Caudate nucleus (tissue), 63 donors: ENCODE measurements at places on chromosomes 2 and 18.
A peak's percentile ranks its signal among the peaks of the same experiment; 100 is the strongest.

DNA sequence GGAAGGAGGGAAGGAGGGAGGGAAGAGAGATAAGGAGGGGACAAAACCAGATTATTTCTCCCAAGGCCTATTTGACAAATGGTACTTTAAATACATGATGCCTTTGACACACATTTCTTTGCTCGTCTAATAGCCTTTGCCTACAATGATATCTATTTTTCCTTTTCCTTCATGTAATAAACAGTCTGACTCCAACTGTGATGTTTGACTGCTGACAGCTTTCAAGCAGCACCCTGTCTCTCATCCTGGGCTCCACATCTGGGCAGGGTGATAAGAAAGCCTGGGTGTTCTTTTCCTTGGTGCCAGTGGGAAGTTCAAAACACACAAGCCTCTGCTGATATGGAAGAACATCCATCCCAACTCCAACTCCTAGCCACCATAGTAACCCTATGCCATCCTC is 1277.7 kb upstream of the NXPH2 start:
- no peak for DNase-seq

- DNase-seq, result no peak
These were observed 128.3 kb upstream of the MMADHC start for GRCh38 chr2:149715894-149716293.

DNA sequence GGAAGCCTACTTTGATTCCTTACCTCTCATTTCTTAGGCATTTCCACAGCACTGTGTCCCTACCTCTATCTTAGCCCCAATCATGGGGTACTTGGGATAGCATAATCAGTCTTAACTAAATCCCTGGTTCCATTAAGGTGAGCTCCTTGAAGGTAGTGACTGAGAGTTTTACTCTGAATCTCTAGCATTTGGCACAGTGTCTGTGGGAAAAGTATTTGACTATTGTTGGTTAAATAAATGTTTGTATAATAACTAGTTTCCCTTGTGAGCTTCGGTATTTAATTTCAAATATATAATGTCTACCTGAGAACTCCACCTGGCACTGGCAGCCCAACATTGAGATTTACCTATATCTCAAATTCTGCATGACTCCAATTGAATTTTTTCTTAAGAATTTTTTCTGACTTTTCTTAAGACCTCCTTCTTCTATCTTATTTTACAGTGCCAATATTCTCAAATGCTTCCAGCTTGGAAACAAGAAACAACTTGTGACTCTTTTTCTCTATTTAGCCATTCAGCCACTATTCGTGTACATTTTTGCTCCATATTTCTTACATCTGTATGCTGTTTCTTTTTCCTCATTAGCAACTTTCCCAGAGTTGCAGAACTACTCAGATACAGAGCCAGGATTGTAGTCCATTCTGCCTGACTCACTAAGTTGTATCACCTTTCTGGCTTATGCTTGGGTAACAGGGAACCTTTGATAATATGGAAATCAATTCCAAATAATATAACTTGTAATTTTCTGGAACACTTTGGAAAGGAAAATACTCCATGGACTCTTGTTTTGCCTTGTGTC is 214.0 kb upstream of the NT5C1B start:
- DNase-seq, result no peak

DNA sequence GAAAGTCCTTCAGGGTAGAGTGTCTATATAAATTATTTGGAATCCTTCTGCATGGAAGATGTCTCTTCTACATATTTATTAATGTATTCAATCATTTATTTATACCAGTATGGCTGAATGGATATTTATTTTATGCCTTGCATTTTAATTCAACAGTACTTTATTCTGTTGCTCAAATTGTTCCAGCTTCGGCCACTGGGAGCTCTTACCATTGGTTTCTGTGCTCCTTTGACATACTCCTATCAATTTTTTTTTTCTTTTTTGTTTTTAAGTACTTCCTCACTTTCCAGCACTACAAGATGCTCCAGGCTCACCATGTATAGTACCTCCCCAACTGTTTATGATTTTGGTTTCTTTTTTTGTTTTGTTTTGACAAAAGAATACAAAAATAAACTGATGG is 39.4 kb upstream of the WIPF1 start:
- no peak for DNase-seq

GRCh38 chr2:189621781-189622180 is 39.5 kb upstream of the ASNSD1 start:
- DNase-seq, result no peak

GRCh38 chr2:47064106-47064505 is 91.0 kb downstream of the STPG4 start:
- no peak for DNase-seq

GRCh38 chr18:12750715-12751502 is 48.1 kb downstream of the PSMG2 start:
- no peak for DNase-seq

- no peak for DNase-seq
These were observed 1.5 kb upstream of the SLC30A3 start for GRCh38 chr2:27264253-27264752.

DNA sequence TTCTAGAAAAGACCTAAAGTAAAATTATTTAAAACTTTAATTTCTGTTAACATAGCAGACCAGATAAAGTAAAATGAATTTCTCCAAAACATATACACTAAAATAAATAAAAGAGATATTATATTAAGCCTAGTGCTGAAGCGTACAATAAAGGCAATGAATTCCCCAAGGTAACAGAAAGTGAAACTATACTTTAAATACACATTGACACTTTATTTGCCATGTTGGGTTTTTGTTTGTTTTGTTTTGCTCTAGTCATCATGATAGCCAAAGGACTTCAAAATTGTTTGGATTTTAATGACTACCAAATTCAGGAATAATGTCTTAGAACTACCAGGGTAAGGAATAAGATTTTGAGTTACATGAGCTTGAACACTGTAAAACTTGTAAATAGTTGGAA is 413.3 kb downstream of the LRRTM4 start:
- DNase-seq, result no peak

- no peak for DNase-seq
These were observed 19.0 kb upstream of the FEZ2 start for GRCh38 chr2:36616947-36617346.

GRCh38 chr2:187264612-187265011 is 183.4 kb downstream of the CALCRL start:
- DNase-seq, result no peak

DNA sequence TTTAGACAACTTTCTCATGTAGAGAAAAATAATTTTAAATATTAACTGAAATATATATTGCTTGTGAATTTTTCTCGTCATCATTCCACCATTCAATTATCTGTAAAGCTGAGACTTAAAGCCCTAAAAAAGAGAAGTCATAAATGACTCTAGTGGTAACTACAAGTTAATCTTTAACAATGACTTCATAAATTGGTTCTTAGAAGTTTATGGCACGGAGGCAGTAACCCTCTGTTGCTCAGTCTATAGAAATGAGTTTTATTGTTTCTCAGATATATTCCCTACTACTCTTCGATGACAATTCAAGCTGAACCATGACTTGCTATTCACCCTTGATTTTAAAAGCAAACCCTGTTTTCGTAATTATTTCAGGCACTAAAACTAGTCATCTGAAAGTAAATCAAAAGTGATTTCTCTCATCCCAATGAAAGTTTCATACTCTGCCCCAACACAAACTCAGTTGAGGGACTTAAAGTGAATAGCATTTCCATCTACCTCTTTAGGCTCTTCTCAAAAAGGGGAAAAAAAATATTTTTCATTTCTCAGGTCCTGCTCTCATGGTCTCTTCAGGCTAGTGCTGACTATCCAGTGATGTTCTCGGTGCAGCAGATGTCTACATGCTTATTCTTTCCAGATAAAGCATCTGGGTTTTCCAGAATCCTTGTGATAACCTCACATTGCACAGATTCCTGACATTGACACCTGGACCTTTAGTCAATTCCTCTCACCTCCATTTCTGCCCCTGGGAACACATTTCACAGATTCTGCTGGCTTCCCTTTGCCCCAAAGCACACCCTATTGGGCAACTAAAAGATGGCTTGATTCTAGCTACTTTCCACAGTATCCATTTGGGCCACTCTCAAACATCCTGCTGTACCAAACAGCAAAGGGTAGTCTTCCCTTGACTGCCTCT is 207.8 kb upstream of the LRATD1 start:
- no peak for DNase-seq

GRCh38 chr2:16285813-16286510 is 345.6 kb downstream of the MYCN start:
- no peak for DNase-seq

DNA sequence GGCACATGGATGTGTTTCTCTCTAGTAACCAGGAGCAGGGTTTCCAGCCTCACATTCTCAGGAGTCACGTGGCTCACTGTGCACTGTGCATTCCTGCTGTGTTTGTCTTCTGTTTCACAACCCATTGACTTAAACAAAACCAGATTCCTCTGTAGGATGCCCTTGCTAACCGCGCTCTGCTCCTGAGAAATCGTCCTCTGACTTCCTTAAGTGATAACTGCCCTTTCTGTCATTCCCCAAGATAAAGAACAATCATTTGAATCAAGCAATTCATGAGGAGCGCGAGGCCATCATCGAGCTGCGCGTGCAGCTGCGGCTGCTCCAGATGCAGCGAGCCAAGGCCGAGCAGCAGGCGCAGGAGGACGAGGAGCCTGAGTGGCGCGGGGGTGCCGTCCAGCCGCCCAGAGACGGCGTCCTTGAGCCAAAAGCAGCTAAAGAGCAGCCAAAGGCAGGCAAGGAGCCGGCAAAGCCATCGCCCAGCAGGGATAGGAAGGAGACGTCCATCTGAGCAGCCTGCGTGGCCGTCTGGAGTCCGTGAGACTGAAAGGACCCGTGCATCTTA is 60.2 kb downstream of the RALBP1 start:
- DNase-seq, result peak; percentile 62

DNA sequence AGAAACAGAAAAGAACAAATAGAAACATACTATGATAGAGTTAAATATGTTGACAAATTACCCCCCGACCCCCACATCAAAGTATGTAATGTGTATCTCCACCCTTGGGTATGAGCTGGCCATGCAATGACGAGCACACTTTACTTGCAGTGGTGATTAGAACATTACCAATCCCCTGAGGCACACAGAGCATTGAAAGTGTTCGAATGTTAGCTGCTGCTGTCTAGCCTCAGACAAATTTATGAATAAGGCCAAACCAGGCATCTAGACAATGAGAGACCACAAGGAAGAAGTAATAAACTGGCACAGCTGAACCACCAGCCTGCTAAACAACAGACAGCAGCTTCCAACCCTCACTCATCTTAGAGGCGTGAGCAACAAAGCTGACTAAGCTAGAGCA is 380.5 kb downstream of the DSEL start:
- no peak for DNase-seq

- no peak for DNase-seq
These were observed 62.7 kb upstream of the LYPD1 start for GRCh38 chr2:132732694-132733093.

DNA sequence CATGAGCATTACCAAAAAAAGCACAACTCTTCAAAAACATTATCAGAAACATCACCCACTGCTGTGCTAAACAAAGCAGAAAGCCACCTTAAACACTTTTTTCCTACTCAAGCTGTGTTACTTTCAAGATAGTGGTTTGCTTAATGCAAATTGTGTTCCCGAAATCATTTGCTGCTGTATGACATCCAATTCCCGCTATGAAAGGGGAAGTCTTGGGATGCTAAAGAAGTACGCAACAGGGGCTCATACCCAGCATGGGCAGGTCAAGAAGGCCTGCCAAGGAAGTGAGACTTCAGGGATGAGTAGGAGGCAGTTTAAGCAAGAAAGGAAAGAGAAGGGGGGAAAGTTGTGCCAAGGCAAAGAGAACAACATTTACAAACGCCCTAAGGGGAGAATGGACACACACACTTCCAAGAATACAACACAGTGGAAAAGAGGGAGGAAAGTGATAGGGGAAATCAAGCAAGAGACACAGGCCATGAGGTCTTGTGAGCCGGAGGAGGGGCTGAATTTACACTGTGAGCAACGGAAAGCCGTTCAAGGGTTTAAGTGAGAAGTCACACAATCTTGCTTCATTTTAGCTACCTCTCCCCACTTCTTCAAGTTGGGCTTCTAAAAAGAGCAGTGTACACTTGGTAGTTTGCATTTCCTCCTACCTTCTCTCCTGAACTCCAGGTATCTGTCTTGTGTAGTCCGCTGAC is 4.0 kb downstream of the PTPN2 start:
- no peak for DNase-seq

DNA sequence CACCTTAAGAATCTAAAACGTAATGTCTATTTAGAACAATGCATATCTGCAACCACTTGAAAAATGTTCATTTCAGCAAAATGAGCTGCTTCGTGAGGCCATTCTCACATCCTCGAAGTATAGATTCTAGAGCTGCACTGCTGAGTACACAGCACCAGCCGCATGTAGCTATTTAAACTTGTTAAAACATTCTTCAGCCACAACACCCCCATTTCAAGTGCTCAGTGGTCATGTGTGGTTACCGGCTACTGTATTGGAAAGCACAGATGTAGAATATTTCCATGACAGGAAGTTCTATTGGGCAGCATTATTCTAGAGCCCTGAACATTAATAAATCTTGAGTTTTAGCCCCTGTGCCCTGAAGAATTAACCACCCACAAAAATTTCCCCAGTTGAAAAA is 35.0 kb downstream of the SUMO1 start:
- DNase-seq, result no peak

DNA sequence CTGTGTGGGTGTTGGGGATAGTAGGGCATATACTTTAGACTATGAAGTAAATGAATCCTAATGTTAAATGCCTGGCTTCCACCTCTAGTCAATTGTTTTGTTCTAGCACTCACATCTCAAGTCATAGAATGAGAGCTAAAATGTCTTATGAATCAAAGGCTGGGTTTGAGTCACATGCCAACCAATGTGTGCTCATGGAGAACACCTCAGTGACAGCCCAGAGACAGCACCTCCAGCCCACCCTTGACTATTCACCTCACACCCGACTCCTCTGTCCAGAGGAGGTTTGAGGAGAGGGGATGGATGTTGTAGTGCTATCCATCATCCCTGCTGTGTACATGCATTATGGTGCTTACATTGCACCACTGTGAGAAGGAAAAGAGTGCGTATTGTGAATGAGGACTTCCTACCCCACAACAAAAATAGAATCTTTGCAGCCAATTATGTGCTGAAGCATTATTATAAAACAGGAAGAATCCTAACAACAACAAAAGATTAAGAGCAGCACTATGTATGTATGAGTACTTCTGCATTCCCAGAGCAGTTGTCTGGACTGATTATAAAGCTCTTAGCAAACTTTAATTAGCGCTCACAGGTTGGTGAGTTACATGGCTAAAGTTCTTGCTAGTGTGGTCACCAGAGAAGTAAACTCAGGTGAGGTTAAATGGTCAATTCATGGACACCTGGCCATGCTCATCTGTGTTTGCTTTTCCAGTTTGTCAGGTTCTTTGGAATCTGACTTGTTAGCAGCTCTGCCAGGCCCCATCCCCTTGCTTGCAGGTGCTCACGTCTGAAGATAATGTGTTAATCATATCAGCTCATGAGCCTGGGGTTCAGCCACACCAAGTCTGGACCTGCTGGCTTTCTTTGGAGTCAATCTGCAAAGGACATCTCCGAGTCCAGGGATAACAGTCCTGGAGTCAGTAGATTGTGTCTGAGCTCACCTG is 55.3 kb upstream of the NABP1 start:
- no peak for DNase-seq

DNA sequence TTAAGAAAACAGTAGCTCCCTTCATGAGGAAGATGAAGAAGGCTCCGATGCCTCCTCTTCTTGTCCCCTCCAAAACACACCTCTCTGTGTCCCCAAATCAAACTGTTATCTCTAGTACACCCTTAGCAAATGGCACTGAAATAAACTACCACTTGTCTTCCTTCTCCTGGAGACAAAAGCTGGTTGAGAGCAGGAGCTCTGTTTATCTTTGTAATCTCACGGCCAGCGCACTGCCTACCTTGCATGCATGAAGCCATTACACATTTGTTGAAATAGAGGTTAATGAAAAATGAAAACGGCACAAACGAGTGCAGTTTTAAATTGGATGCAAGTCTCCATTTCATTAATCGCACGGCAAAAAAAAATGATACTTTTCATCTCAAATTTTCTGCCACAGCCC is 113.7 kb downstream of the EPB41L3 start:
- DNase-seq, result no peak
